Forelimb muscle (tissue), 1 donor: ENCODE measurements at places on chromosomes 11 and 22. TPM values are rescaled to one million over a fixed set of nuclear protein-coding genes. Genes with fewer than 3 reads are reported as not detected.

DNA sequence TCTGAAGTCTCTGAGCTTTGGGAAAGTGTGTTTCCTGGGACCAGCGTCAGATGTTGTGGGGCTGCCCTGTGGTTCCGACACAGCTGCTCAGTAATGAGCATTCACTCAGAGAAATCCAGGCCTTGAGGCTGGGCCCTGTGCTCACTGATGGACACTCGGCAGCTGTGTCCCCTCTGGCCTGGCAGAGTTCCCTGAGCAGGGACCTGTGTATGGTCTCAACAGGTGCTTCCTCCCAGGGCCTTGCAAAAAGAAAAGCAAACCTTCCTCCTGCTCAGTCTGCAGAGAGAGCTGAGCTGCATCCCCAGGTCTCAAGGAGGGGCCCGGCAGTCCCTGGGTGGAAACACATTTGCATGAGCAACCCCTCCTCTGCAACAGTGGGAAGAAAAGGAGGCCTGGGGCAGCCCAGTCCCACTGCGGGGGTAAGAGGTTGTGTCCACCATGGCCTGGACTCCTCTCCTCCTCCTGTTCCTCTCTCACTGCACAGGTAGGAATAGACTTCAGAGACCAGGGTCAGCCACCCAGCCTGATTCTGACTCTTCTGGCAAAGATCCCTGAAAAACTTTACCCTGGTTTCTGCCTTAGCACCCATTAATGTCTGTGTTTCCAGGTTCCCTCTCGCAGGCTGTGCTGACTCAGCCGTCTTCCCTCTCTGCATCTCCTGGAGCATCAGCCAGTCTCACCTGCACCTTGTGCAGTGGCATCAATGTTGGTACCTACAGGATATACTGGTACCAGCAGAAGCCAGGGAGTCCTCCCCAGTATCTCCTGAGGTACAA is 131.2 kb downstream of the VPREB1 start:
- no peak for DNase-seq

DNA sequence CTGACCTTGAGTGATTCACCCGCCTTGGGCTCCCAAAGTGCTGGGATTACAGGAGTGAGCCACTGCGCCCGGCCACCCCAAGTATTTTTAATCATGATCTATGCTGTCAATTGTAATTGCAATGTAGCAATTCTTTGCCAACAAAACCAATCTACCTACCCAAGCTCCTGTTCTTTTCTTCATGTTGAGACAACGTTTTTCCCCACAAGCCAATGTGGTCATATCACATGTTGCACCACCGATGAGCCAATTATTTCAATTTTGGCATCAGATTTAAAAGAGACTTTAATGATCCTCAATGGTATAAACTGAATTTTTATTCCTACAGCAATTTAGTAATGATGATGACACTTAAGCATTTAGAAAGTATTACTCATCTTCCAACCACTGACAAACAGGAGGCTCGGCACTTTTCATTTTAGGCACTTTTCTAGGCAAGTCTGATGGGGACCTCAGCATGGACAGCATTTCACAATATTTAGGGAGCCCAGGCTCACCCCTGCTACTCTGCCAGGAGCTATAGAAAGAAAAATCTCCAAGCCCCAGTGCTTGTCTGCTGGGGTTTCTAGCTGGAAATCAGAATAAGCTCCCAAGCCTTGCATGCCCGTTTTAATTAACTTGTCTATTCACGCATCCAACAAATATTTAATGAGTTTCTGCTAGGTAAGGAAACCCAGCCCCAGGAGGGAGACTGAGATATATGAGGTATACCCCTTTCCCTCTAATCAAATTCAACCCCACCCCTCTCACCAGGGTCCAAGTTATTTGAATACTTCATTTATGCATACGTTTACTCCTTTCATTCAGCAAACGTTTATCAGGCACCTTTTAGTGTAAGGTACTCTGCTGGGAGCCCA is 291.4 kb downstream of the ST3GAL4 start:
- no peak for DNase-seq

DNA sequence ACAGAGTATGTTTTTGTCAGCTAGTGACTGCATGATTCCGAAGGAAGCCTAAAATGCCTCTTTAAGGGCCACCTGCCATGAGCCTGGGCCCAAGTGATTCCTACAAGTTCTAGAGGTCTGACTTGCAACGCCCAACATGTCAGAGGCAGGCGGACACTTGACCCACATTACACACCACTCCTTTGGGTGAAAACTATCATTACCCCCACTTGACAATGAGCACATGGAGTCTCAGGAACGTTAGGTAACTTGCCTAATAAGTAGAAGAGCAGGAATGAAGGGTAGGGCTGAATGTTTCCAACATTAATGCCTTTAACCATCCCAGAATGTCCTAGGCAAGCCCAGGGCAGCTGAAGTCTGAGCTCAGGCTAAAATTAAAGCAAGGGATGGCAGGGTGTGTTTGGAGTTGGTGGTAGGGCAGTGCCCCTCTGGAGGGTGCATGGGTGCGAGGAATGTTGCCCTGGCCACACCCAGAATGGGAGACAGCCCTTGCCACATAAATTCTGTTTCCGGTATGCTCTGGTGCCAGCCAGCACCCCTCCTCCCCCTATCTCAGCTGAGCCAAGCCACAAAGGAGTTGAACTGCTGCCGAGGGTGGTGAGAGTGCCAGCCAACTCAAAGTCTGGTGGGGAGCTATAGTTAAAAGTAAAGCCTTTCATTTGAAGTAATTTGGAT is 2.5 kb downstream of the PLAAT2 start:
- DNase-seq, result no peak

GRCh38 chr22:32328306-32329201 is 29.1 kb upstream of the RFPL3 start:
- no peak for DNase-seq

- DNase-seq, result no peak
Observed at GRCh38 chr11:30131535-30131934, 99.3 kb upstream of the FSHB start.

DNA sequence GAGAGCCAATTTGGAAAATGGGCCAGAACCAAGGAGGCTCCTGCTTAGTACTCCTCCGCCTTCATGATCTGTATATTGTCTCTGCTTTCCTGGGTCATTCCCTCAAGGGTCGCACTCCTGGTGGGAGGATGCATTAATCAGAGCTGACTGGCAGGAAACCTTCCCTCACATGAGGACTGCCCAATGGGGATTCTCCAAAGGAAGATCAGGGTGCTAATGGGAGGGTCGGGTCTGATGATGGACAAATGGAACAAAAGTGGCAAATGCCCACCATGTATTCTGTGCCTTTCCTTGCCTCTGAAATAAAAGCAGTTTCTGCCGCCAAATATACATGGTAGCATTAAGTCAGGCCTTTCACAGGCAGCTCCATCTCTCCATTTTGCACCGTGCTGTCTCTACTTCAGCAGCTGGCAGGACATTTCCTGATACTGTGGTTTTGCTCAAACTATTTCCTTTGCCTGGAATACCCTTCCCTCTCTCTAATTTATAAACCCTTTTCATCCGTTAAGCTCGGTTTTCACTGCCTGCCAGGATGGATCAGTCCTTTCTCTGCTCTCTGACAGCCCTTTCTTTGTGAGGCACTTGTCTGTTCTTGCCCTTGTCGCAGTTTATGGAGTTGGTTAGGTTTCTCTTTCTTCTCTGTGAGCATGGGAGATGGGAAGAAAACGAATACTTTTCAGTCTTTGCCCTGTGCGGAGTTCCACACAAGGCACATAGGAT is 13.5 kb downstream of the SREBF2 start:
- no peak for DNase-seq

GRCh38 chr11:111944139-111944538 is 7.0 kb downstream of the DIXDC1 start:
- DNase-seq, result no peak

- DNase-seq, result no peak
Observed at GRCh38 chr11:12526789-12527188, 147.4 kb upstream of the TEAD1 start.

- no peak for DNase-seq
Observed at GRCh38 chr22:20583471-20583922, 76.1 kb downstream of the MED15 start.

DNA sequence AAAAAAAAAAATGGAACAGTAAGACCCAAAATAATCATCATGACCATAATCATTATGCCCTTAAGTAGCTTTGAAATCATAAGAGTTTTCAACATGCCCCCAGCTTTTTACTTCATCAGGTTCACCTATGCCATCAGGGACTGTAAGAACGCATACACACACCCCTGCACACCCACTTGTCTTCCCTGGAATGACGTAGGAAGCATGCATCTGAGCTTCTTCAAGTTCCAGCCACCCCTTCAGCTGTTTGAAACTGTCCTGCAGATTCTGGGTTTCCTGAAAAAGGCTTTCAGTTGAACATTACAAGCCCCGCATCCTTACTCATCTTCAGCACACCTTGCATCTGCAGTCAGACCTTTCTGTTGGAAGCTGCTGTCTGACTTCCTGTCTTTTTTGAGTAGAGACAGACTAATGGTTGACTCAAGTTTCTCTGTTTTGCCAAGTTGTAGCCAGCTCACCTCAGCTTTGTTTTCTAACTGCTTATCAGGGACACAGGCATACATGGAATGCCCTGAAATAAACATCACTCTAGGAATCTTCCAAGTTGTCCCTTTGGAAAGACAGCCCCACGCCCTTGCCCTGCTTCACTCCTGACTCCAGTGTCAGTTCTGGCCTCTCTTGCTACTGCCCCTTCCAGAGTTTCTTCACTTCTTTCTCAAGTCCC is 37.0 kb downstream of the ARHGAP1 start:
- DNase-seq, result no peak

DNA sequence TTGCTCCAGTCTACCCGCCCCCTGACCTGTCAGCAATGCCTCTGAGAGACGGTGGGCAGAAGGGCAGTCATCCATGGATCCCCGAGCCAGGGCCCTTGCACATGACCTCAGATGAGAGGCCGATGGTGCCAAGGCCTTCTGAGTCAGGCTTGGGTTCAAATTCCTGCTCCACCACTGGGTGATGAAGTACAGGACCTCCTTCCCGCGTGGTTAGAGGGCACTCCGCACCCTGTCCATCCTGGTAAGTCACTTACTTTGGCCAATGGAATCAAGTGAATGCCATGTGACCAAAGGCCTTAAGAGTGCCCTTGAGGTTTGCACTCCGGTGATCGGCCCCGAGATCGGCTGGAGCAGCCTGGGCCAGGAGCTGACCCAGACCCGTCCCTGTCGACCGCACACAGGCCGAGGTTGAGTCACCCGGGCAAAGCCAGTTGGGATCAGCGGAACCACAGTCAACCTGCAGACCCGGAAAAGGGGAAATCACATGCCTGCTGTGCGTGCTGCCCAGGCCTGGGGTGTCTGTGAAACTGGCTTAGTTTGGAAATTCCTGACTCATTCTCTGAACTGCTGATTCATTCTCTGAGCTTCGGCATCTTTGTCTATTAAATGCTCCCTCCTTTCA is 48.9 kb downstream of the RTL6 start:
- no peak for DNase-seq

GRCh38 chr11:78350646-78351165 is 66.9 kb downstream of the GAB2 start:
- peak; percentile 64 for DNase-seq

DNA sequence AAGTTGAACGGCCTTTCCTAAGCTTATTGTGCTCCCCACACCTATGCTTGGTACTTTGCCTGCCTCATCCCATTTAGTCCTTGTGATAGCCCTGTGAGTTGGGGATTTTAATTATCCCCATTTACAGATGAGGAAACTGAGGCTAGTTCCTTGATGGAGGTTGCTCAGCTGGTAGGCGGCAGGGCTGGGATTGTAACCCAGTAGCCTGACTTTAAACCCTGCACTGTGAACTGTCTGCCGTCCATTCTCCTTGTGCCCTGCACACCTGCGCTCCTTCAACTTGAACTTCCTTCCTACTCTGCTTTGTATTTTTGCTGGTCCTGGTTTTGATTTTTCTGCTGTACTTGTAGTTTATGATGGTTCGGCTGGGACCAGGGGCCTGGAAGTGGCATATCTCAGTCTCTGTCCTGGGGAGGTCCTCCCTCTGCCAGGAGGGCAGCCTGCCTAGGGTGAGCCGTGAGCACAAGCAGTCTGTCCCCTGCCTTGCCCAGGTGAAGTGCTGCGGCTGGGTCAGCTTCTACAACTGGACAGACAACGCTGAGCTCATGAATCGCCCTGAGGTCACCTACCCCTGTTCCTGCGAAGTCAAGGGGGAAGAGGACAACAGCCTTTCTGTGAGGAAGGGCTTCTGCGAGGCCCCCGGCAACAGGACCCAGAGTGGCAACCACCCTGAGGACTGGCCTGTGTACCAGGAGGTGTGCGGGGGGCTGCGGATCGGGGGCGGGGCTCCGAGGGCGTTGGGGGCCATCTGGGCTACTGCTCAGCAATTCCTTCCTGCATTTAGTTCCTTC is 52.4 kb downstream of the CD82 start:
- DNase-seq, result no peak

DNA sequence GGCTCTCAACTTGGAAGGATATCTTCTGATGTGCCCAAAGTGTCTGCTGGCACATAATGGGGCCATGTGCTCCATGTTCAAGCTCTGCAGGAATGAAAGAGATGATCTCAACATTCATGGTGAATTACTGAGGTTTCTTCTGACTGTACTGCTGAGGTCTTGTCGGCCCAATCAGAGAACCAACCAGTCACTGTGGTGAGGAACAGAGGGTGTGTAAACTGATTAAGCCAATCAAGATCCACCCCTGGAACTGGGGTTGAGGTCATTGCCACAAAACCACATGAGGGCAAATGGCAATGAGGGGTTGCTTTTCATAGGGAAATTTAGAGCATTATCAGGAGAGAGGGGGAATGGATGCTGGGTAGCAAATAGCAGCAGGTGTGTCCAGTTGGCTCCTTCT is 152.3 kb upstream of the RAG2 start:
- no peak for DNase-seq

DNA sequence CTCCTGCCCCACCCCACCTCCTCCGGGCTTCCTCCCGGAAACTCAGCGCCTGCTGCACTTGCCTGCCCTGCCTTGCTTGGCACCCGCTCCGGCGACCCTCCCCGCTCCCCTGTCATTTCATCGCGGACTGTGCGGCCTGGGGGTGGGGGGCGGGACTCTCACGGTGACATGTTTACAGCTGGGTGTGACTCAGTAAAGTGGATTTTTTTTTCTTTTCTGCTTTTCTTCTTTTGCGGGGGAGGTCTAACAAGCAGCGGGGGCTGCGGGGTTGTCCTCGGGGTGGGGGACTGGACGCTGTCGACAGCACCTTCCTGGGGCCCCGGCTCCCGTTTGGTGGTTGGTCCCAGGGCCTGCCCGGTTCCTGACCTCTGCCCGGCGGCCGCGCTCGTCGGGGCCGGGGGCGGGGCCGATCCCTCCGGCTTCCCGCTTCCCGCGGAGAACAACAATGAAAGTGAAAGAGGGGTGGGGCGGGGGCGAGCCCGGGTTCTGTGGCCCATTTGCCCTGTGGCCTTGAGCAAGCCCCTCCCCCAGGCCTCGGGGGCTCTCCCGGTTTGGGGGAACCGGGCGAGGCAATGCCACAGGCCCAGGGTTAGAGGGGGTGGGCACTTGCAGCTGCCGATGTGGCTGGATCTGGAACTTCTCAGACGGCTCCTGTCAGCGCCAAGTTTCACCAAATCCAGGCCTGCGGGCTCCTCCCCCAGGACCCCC is 975 bp upstream of the MDK start:
- DNase-seq, result no peak

SORL1 gene
- polyA plus RNA-seq, result 1.9 TPM

ASCL2 gene
- polyA plus RNA-seq, result 0.10 TPM

XKR3 gene
- polyA plus RNA-seq, result not detected

MS4A7 gene
- polyA plus RNA-seq, result 6.8 TPM

CXCR5 gene
- not detected for polyA plus RNA-seq

ZNF214 gene
- 2.4 TPM for polyA plus RNA-seq

SLC22A12 gene
- polyA plus RNA-seq, result not detected

DDIAS gene
- polyA plus RNA-seq, result 2.0 TPM

KRTAP5-7 gene
- not detected for polyA plus RNA-seq

MAML2 gene
- 4.4 TPM for polyA plus RNA-seq
